ENCODE measurements at places on chromosomes 2 and 18. TPM values are rescaled to one million over a fixed set of nuclear protein-coding genes. Genes with fewer than 3 reads are reported as not detected.

The TM4SF20 gene
- not detected for total RNA-seq

The CCDC141 gene
- 3.5 TPM for total RNA-seq

The C2orf72 gene
- 46.1 TPM for total RNA-seq

The SKOR2 gene
- total RNA-seq, result 0.23 TPM

The HNMT gene
- total RNA-seq, result 43.6 TPM
